T-cell (primary cell): ENCODE measurements at places on chromosomes 13 and 19.

GRCh38 chr13:84130495-84131114 lies 248.3 kb upstream of the SLITRK1 start:
- no peak for DNase-seq

DNA sequence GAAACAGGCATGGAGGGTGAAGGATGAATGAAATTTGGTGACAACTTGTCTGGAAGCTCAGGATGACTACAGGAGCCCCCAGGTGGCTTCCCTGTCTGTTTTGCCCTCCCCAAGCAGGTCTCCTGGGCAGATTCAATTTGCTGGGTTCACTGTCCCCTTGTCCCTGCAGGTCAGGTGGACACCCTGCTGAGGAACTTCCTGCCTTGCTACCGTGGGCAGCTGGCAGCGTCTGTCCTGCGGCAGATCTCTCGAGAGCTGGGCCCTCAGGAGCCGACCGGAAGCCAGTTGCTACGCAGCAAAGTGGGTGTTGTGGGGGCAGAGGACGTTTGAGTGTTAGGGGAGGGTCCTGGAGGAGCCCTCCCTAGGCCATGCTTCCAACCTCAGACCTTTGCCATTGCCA lies 19.1 kb downstream of the PGLS start:
- no peak for DNase-seq

- no peak for DNase-seq
Measured at GRCh38 chr19:13938301-13939064, at the start of gene PODNL1. Gene PODNL1, minus strand, starts transcription at chr19:13938417. Its CDS starts 236 bp downstream, at chr19:13938181.

DNA sequence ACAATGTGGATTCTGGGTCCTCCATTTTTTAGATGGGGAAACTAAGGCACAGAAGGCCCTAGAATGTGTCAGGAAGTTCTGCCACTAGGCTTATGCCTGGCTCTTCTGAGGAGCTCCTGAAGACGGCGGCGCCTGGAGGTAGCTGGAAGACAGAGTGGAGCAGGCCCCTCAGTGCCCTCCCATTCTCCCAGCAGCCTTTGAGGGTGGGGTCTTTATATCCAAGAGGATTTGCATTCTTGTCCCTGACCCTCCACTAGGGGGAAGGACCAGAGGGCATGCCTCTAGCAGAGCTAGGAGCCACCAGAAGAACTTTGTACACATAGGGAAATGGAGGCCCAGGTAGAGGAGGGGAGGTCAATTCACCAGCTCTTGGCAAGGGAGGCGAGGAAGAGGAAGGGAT lies 9.4 kb downstream of the CELF5 start:
- no peak for DNase-seq

- no peak for DNase-seq
Measured at GRCh38 chr19:30073152-30074000, 131.3 kb downstream of the URI1 start.
